H9 (cell line): ENCODE measurements at places on chromosomes 5 and 9. TPM values are rescaled to one million over a fixed set of nuclear protein-coding genes. Genes with fewer than 3 reads are reported as not detected.

Gene FOXD4L3
- total RNA-seq, result 0.26 TPM in 1 of 2 replicates, not detected in the other

Gene FAM153A
- 0.70 and 1.2 TPM in 2 replicates for total RNA-seq

DNA sequence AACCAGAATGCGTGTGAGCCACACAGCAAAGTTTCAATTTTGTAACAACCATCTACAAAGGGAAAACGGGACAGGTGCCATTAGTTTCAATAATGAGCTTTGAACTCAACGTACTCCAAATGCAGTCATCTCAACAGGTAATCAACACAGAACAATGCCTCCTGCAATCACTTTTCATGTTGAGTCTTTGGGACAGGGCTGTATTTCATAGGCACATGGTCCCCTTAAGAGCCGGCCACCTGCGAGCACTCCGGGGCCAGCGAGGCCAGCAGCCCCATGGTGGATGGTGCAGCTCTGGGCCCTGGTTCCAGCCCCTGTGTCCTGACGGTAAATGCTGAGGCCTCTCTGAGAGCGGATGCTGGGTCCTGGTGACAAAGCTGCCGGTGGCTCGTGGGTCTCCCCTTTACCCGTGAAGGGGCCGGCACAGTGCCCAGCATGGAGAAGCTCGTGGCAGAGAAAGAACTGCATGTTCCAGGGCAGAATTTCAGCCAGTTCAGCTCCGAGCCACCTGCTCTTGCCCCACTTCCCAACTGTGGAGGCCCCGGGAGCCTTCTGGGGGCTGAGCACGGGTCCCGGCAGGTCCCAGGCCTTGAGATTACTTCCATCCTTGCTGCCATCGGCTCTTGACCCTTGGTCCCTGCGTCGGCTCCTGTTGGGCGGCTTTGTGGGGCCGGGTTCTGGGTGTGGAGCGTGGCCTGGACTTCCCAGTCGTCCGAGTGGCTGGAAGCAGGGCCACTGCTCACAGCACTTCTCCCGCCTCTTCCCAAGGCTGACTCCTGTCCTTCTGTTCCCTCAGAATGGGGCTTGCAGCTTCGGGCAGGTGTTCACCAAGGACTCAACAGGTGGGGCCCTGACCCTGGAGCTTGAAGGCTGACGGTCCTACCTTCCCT, 26.1 kb upstream of the RNU6ATAC start:
- no peak for DNase-seq

Gene ELP1
- 34.7 and 38.7 TPM in 2 replicates for total RNA-seq

GRCh38 chr5:177494346-177495195, 2.8 kb downstream of the PDLIM7 start:
- DNase-seq, result peak; percentile 86

Gene PCDH1
- total RNA-seq, result 127 and 131 TPM in 2 replicates

Gene EIF4E1B
- total RNA-seq, result 1.3 and 1.8 TPM in 2 replicates

- DNase-seq, result no peak
These were observed 20.8 kb upstream of the MATR3 start for GRCh38 chr5:139272471-139273321.

Gene CMBL
- 12.2 and 12.6 TPM in 2 replicates for total RNA-seq

GRCh38 chr5:53445569-53445968, 34.9 kb upstream of the FST start:
- no peak for DNase-seq

Gene SCGB3A2
- total RNA-seq, result 62.5 and 66.0 TPM in 2 replicates

Gene RASGEF1C
- total RNA-seq, result 0.83 and 0.90 TPM in 2 replicates

- DNase-seq, result no peak
These were observed 3.1 kb downstream of the EGFL7 start for GRCh38 chr9:136665704-136666371.

DNA sequence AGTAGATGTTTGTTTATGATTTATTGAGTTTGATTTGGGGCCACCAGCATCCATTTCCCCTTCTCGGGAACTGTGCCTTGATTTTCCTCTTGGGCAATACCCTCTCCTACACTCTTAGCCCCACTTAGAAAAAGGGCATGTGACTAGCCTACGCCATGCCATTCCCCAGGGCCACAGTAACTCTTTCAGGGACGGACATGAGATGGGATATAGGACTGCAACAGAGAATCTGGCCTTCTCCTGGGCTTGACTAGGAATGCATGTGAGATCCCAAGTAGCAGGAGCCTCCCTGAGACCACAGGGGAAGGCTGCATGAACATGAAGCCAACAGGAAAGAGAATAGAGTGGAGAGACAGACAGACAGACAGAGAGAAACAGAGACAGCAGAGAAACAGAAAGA, 30.7 kb upstream of the SPARC start:
- no peak for DNase-seq

Gene SMIM33
- total RNA-seq, result not detected in 2 replicates

GRCh38 chr5:15579193-15579990, 79.4 kb downstream of the FBXL7 start:
- no peak for DNase-seq

DNA sequence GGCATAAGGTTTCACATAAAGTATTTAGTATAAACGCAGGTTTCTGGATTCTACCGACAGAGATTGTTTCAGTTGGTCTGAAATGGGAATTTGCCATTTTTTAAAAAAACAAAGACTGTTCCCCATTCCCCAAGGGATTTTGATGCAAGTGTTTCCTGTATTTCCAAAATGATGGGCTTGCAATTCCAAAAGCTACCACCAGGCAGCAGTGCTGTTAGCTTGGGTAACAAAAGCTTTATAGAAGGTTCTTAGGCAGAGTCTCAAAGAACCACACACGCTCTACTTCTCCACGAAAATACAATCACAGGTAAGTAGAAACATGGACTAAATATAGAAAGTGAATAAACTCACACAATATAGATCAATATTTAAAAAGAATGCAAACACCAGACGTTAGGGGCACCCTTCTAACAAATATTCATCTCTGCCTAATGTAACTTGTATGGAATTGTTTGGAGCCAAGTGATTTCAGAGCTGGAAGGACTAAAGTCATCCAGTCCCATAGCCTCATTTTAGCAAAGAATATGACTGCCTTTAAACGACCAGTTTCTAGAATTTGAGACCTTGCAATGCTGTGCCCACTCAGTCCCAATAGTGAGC, 154.3 kb downstream of the SPOCK1 start:
- peak; percentile 58 for DNase-seq

Gene TMEM174
- total RNA-seq, result not detected in 2 replicates

DNA sequence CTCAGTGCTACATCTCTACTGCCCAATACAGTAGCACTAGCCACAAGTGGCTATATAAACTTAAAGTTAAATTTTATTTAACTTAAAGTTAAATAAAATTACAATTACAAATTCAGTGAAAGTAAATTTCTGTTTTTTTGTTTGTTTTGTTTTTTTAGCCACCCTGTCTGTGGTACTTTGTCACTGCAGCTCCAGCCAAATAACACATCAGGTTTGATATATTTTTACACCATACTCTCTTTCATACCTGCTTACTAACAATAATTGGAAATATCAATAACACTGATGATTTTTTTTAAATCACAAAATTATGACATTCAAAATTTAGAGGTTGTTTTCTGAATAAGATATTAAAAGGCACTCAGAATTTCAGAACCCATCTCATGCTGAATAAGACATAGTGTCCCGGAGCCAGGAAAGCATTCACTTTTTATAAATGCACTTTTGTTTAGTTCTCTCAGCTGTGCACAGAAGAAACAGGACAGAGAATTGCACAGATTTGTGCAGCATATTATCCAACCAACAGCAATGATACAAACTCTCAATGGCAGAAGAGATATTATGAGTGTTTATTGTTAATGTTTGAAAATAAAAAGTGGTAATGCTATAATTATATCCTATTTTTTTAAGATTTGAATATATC, 92.6 kb downstream of the EDIL3 start:
- DNase-seq, result no peak

Gene PCDHGA12
- total RNA-seq, result 1.3 and 1.4 TPM in 2 replicates

- no peak for DNase-seq
These were observed 33.4 kb upstream of the TTC1 start for GRCh38 chr5:159975462-159976019.

Gene TPM2
- 221 and 225 TPM in 2 replicates for total RNA-seq

Gene PCDHGA11
- total RNA-seq, result 2.6 and 2.7 TPM in 2 replicates

DNA sequence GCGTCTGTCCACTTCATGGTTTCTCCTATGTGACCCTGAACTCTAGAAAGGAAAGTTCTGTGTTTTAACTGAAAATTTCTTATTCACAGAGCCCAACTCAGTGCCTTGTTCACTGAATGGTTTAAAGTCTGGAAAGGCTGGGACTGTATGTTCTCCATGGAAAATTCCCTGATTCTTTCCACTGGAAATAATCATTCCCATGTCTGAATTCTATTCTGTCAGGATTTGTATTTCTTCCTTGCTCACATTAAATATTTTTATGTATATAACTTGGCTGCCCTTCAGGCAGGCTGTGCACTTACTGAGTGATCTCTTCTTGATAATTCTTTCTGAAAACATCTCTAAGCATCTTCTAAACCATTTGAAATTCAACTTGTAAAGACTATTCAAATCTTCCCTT, 1126.9 kb upstream of the DMAC1 start:
- no peak for DNase-seq

Gene SUSD3
- 7.8 and 9.0 TPM in 2 replicates for total RNA-seq

DNA sequence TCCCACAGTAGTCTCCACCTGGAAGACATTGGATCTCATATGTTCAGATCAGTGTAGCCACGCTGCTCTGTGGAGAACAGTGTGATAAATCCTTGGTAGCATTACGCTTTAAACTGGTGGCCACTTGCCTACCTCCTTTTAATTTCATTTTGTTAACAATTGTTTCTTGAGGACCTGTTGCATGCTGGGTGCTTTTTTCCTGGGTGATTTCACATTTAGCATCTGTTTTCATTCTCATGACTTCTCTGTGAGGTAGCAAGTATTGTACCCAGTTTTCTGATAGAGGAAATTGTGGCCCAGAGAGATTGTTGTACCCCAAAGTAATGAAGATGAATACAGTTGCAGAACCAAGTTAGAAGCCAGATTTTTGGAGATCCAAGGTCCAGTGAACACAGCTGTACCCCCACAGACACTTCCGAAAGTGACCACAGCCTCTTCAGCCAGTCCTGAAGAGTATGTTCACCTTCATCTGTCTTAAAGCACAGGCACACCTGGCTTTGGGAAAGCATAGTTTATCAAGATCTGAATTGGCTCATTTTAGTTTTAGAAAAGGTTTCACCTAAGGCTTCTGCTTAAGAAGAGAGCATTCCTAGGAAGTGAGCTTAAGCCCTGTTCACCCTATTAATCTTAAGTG, 75.2 kb downstream of the F2RL2 start:
- no peak for DNase-seq

GRCh38 chr9:118170032-118170955, 466.1 kb downstream of the TLR4 start:
- DNase-seq, result peak; percentile 74

Gene LURAP1L
- 0.13 TPM in 1 of 2 replicates, not detected in the other for total RNA-seq

DNA sequence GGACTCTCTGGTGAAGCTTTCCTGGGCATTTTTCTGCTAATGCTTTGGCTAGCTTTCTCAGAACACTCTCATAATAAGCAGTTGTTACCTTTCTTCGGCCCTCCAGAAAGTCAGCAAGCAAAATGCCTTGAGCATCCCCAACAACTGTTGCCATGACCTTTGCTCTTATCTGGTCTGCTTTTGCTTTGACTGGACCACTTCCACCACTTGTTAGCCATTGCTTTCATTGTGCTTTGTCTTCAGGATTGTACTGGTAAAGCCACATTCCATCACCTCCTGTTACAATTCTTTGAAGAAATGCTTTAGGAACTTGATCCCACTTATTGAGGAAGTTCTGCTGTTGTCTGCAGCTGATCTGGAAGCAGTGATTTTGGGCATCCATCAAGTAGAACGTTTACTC, 35.7 kb downstream of the RAD50 start:
- DNase-seq, result no peak

DNA sequence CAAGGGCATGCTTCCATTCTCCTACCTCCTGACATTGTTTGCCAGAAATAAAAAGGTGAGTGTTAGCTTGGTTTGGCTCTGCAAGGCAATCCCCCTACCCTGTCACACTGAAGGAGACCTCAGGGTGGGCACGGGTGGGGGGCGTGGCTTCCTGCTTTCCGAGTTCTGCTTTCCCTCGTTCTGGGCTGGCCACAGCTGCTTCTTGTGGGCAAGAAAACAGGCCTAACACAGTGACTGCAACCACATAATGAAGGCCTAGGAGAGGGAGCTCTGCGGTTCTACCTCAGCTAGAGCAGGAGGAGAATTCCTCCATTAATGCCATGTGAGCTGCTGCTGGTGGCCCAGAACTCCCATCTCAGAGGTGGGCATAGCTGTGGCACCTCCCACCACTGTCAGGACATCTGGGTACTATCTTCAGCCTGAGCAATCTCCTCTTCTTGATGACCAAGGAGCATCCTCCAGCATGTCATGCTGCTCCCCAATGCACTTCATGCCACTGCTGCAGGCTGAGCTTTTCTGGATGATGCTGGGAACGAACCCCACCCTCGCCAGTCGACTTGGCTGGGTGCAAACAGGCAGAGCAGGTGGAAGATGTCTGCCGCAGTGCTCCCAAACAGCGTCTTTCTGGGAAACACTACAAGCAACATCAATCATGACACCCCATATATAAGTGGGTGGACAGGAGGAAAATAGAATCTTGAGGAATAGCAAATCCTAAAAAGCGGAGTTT, 139.5 kb upstream of the RAPGEF1 start:
- no peak for DNase-seq

DNA sequence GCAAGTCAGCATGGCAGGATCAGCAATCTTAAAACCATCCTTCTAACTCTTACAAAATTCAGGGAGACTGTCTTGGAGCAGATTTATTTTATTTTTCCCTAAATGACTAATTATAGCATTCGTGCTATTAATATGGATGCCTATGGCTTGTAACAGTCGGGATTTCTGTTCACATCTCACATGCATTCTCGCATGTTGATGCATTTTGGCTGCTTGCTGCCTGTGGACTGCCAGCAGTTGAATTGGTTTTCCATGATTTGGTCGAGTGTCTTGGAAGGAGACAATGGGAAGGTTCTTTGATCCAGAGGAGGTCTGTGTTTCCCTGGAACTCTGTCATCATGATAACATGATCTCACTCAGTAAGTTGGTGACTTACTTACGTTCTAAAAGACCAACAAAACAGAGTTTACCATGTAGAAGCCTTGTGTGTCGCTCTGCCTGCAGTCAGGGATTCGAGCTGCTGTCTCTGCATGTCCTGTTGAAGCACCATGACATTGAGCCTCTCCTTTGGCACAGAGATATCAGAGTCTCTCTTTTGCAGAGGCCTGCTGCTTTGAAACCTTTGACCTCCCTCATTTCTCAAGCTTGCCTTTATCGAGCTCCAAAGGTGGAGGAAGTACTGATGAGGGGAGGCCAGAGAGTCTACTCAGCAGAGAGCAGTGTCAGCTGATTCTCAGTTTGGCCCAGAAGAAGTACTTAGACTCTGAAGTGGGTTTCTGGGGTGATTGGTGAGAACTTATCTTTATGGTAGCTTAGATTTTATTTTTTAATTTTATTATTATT, 82.4 kb downstream of the ARHGAP26 start:
- DNase-seq, result no peak

GRCh38 chr9:129675620-129676019, 10.2 kb downstream of the PRRX2 start:
- no peak for DNase-seq

Gene PCDHB8
- total RNA-seq, result 0.57 and 0.86 TPM in 2 replicates
